Ovary (tissue), 10 donors: ENCODE measurements at places on chromosomes 4 and X. TPM values are rescaled to one million over a fixed set of nuclear protein-coding genes. Genes with fewer than 3 reads are reported as not detected.

Gene CLNK
- total RNA-seq, result not detected

DNA sequence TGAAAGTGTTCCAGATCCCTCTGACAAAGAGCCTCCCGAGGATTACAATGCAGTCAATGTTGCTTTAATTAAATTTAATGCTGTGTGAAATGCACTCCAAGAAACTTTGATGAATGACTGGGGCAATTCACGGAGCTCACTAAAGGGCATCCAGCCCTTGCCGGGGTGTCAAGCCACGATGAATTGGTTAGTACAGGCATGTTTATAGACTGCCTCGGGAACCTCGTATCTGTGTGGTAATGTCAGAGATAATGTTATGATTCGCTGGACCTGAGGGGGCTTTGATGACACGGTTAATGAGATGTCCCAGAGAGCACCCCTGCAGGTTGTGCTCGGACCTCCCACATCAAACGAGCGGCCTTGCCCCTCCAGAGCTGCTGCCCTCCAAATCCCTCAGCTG is 428.8 kb downstream of the NKX6-1 start:
- no peak for DNase-seq

Gene CXCR3
- 0.20 TPM for total RNA-seq

GRCh38 chr4:25658777-25659176 is 3.1 kb downstream of the SLC34A2 start:
- DNase-seq, result no peak

- DNase-seq, result no peak
Measured at GRCh38 chrX:115894087-115894486, 276.5 kb upstream of the AGTR2 start.

Gene GLOD5
- not detected for total RNA-seq

Gene PITX2
- total RNA-seq, result not detected

GRCh38 chrX:130401415-130402207 is at the start of gene RBMX2:
Gene RBMX2 (plus strand): TSS chrX:130401987. CDS start chrX:130402033, 46 bp downstream.
- peak; percentile 81 for DNase-seq

Gene UCHL1
- 74.2 TPM for total RNA-seq

Gene CFAP97
- total RNA-seq, result 31.5 TPM

- no peak for DNase-seq
Measured at GRCh38 chr4:133450813-133451212, 301.7 kb downstream of the PCDH10 start.

DNA sequence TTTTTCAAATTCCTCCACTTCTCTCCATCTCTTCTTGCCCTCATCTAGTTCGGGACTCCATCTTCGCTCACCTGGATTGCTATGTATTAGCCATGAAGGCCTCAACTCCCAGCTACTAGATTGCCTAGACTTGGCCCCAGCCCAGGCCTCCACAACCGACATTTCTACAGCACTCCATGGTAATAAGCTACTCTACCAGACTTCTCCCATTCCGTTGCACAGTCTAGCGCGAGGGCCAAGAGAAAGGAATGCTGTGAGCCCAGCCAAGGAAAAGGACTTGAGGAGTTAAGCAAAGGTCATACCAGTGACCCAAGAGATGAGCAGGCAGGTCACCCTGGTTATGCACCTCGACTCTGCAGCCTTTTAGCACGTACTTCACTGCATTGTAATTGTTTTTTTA is 75.6 kb downstream of the SOWAHB start:
- no peak for DNase-seq
